ENCODE measurements at places on chromosomes 11 and 22.

GRCh38 chr11:57335023-57335342 lies 709 bp downstream of the SSRP1 start:
- DNase-seq: no peak

GRCh38 chr22:29065468-29066190 lies 4.0 kb upstream of the C22orf31 start:
- DNase-seq: no peak

DNA sequence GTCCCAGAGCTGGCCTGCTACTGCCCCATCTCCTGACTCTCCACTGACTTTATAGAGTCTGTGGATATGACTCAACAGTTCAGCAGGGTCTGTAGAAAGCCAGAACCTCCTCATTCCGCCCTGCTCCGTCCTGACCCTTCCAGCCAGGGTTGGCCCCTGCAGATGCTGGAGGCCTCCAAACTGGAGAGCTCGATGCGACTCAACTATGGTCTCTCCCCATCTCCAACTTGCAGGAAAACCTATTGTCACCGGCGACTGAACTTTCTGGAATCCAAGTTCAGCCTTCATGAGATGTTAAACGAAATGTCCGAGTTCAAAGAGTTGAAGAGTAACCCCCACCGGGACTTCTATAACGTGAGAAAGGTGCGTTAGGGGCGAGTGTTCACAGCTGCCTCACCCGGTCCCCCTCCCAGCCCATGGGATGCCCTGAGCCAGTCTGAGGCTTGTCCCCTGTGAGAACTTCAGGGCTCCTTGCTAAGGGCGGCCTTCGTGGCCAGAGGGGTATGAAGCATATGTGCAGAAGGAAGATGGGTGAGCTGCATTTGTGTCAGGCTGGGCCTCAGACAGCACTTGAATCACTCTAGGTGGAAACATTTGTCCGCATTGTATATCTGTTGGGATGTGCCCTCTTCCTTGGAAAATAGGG lies 32.1 kb downstream of the AMPD3 start:
- no peak for DNase-seq

GRCh38 chr22:32309585-32310251 lies 47.9 kb upstream of the RFPL3 start:
- no peak for DNase-seq

DNA sequence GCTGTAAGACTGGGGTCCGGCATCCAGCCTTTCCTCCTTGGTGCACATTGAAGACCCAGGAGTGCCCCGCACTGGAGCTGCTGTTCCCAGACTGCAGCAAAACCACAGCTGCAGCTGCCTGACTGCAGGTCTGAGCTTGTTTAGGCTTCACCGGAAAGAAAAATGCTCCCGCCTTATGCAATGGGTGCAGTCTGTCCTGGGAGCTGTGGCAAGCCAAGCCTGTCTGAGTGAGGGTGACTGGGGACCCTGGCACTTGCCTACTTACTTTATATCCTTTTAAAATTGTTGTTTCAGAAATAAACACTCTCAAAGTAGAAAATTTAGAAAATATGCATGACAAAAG lies 23.3 kb upstream of the CD44 start:
- DNase-seq: no peak

DNA sequence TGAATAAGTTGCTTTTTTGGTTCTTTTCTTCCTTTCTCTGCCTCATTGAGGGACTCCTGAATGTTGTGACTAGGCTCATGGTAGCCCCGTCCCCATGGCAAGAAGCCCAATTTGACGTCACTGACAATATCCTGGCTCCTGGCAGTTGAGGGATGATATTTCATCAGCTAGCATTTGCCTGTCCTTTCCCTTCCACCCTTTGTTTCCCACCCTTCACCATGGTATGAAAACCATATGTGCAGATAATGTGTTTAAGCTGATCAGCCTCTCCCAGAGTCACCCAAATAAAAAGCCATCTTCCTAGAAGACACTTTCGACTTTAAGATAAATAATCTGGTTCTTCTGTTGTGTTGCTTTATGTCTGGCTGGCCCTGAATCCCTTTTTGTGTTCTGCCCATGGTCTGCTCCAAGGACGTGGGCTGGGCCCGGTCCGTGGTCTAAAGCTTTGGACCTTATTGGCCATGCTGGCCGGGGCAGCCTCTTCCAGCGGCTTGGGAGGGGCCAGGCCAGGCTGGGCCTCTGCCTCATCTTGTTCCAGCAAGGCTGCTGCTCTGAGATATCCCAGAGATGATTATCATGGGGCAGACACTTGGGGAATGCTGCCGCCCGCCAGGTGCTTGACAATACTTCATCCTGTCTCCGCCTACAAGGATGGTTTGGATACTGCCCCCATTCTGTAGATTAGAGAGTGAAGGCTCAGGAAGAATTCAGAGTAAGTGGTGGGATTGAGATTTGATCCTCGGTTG lies 5.1 kb downstream of the TSPAN18 start:
- no peak for DNase-seq

DNA sequence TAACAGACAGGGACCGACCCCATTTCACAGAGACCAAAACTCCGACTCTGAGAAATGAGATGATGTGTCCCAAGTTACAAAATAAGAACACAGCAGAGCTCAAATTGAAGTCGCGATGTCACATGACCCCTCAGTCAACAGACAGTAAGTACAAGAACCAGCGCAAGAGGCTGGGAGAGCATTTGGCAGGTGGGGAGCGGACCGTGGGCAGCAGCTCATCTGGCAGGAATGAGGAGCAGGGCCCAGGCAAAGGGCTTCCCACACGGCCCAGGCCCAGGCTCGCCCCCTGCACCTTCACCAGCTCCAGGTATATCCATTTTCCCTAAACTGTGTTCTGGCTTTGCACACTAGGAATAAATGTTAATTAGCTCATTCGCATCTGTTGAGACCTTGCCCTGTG lies 34.3 kb downstream of the SCUBE1 start:
- no peak for DNase-seq

DNA sequence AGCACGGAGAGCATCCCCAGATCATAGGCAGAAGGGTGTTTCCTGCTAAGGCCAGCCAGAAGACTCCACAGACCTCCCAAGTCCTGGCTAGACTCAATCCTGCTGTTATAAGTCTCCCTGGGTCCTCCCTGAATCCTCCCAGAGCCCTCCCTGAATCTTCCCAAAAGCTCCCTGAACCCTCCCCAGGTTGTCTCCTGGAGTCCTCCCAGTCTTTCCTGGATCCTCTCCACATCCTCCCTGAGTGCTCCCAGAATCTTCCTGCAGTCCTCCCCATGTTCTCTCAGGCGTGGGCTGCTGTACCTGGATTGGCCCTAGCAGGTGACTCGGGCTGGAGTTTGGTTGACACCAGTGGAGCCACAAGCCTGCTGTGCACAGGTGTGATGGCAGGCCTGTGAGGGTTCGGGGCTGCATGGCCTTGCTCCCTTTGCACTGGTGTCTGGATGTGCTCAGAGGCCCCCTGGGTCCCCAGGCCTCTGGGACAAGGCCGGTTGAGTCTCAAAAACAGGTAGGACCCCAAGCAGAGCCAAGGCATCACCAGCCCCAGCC lies 11.6 kb downstream of the GP1BB start:
- DNase-seq: no peak

GRCh38 chr11:35214792-35215193 lies 75.8 kb downstream of the CD44 start:
- DNase-seq: no peak

DNA sequence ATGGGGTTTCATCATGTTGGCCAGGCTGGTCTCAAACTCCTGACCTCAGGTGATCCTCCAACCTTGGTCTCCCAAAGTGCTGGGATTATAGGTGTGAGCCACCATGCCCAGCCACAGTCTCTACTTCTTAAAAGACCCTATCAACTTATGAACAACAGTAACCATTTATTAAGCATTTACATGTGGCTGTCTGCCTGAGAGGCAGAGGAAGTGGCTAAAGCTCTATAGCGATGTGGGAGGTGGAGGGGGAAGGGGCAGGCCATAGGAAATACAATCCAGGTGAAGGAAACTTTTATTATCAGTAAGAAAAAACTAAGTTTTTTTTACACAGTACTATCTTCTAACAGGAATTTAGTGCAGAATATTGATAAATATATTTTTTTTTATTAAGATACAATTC lies 87.8 kb upstream of the PHOX2A start:
- DNase-seq: no peak

DNA sequence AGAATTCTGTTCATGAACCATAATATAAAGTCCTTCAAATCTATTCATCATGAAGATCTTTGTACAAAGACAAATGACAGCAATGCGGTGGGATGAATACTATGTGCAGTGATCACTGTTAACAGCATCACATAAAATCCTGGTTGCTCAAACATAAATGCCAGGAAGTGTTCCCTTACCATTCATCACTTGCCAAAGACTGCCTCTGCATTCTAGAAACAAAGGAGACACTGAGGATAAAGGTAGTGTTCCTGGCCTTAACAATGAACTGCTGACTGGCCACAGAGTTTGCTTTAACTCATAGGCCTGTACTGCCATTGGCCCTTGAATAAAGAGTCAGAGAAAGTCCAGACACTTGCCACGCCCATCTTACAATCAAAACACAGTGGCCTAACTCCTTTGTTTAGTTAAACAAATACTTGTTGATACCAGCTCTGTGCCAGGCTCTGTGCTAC lies 29.5 kb downstream of the C2CD3 start:
- DNase-seq: no peak

DNA sequence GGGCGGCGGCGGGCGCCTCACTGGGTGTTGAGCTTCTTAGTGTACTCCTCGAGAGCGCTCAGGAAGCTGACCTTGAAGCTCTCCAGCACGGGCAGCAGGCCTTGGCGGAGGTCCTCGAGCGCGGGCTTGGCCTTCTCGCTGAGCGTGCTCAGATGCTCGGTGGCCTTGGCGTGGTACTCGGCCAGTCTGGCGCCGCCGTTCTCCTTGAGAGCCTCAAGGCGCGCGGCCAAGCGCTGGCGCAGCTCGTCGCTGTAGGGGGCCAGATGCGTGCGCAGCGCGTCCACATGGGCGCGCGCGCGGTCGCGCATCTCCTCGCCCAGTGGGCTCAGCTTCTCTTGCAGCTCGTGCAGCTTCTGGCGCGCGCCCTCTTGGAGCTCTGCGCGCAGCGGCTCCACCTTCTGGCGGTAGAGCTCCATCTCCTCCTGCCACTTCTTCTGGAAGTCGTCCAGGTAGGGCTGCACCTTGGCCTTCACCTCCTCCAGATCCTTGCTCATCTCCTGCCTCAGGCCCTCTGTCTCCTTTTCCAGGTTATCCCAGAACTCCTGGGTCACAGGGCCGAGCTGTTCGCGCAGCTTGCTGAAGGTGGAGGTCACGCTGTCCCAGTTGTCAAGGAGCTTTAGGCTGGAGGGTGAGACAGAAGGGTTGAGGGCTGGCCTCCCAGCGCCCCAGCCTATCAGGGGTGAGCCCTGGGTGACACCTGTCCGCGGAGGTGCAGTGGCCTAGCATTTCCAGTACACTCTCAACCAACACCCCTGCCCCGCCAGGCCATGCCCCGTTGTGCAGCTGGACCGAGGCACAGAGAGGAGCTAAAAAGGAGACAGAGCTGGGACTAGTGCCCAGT lies 1.4 kb downstream of the APOA1 start:
- DNase-seq: peak; percentile 92

GRCh38 chr11:123241874-123242543 lies 47.0 kb upstream of the CLMP start:
- no peak for DNase-seq

DNA sequence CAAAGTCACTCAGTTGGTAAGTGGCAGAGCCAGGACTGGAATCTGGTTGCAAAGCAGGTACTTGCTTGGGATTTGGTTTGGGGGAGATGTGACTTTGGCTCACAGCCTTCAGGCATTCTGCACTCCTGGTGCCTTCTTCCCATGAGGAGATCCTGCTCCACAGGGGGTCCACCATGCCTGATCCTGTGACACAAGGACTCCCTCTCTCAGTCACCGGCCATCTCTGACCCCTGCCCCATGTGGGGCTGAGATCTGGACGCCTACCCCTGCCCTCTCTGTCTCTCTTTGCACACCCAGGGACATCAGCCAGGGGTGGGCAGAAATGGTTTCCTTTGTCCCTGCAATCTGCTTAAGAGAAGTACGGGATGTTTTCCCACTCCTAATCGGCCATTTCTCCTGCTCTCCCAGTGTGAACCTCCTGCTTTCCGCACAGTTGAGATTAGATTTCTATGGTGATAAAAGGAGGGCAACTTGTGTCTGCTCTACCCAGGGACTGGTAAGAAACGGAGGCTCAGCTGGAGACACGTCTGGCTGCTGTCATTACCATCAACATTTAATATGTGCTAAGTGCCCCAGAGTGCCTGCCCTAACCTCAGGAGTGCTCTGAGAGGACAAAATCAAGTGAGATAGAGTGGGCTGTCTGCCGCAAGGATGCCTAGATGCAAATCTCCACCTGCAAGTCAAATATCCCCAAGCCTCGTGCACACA lies 11.1 kb upstream of the FXYD6 start:
- DNase-seq: no peak

DNA sequence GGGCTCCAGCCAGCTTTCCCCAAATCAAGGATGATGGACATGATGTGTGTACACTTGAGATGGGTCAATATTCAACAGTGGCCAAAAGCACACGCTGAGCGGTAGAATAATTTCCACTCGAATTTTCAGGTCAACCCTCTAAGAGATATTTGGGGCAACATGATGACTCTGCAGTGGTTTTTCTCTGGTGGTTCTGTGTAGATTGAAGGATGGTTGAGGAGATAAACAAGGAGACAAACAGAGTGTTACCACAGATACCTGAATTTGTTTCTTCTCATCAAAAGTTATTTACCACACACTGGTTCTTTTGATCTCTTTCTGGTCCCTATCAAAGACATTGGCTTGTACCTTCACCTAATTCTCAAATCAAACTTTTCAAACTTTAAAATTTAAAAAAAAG lies 242.0 kb downstream of the ETS1 start:
- no peak for DNase-seq

GRCh38 chr11:44859528-44859925 lies 91.2 kb downstream of the TP53I11 start:
- no peak for DNase-seq

GRCh38 chr11:43825217-43825816 lies 55.3 kb upstream of the ALKBH3 start:
- no peak for DNase-seq

GRCh38 chr11:37320921-37321320 lies 722.9 kb upstream of the RAG2 start:
- DNase-seq: no peak

GRCh38 chr11:17672469-17672868 lies 46.9 kb upstream of the MYOD1 start:
- DNase-seq: no peak

DNA sequence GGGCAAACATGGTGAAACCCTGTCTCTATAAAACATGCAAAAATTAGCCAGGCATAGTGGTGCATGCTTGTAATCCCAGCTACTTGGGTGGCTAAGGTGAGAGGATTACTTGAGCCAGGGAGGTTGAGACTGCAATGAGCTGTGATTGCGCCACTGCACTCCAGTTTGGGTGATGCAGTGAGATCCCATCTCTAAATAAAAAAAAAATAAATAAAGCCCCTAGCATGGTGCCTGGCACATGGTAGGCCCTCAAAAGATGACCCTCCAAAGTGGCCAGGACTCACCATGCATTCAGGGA lies 74.6 kb downstream of the PTPRJ start:
- no peak for DNase-seq

- no peak for DNase-seq
Measured at GRCh38 chr11:1520663-1521267, 34.2 kb upstream of the MOB2 start.
